Calu3 (cell line): ENCODE measurements at places on chromosomes 1 and 21. TPM values are rescaled to one million over a fixed set of nuclear protein-coding genes. Genes with fewer than 3 reads are reported as not detected.

Gene MARK1
- 1.8 and 3.0 TPM in 2 replicates for total RNA-seq

Gene TYW3
- 29.1 and 31.3 TPM in 2 replicates for total RNA-seq

Gene CD53
- not detected in 2 replicates for total RNA-seq

Gene KCNK2
- 0.47 and 1.1 TPM in 2 replicates for total RNA-seq

Gene CRP
- 0.80 and 3.6 TPM in 2 replicates for total RNA-seq

Gene SLC37A1
- 24.9 and 30.9 TPM in 2 replicates for total RNA-seq

DNA sequence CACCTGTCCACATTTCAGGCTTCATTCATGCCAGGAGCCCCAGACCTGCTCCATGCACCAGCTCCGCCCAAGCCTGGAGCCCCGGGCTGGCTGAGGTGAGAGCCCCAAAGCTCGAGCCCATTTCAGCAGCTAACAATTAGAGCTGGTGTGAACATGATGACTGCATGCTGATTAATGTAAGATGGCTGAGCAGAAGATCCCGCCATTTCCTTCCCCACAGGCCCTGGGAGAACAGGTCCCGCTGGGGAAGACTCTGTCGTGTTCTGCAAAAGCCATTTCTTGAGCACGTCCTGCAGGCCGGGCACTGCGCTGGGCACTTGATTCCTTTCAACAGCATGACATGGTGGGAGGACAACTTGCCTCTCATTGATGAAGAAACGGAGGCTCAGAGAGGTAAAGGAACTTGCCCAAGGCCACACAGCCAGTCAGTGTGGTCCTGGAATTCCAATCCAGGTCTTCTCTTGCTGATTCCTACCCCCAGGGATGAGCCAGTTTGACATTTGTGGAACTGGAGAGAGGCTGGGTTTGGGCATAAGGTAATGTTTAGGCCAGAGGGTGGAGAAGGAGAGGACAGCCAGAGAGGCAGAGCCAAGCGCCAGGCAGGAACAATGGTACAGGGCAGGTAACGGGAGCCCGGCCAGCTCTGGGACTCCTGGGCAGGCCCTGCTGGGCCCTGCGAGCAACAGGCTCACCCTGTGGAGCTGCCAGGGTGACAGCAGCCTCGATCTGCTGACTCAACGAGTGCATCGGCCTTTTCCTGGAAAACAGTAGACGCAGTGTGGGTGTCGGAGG, 28.1 kb upstream of the EPHA2 start:
- H3K36me3 ChIP-seq, result peaks cover 10% of the 10 kb centered on the region
- DNase-seq, result no peak
- H3K27ac ChIP-seq, result peak overlapping the region; percentile 33
- no peaks in the 10 kb centered on the region for H3K27me3 ChIP-seq

DNA sequence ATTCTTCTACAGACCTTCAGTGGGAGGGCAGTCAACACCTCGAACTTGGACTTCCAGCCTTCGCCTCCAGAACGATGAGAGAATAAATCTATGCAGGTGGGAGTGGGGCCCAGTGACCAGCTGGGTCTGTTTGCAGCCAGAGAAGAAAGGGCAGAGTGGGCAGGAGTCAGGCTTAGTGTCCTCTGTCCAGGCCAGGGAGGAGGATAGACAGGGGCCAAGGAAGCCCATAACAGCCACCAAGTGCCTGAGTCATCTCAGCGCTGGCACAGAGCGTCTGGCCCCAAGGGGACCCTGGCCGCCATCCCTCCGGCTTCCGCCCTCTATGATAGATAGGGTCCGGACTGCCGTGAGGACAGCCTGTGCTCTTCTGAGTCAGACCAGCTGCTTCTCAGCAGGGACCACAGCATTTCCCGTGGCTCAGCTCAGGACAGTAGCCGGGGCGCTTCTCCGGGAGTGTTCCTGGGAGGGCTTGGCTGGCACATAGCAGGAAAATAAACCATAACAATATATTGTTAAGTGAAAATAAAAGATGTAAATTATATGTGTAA, 133.1 kb upstream of the C1orf174 start:
- H3K4me1 ChIP-seq, result no peaks in the 10 kb centered on the region
- no peaks in the 10 kb centered on the region for H3K36me3 ChIP-seq
- no peaks in the 10 kb centered on the region for H3K27me3 ChIP-seq

DNA sequence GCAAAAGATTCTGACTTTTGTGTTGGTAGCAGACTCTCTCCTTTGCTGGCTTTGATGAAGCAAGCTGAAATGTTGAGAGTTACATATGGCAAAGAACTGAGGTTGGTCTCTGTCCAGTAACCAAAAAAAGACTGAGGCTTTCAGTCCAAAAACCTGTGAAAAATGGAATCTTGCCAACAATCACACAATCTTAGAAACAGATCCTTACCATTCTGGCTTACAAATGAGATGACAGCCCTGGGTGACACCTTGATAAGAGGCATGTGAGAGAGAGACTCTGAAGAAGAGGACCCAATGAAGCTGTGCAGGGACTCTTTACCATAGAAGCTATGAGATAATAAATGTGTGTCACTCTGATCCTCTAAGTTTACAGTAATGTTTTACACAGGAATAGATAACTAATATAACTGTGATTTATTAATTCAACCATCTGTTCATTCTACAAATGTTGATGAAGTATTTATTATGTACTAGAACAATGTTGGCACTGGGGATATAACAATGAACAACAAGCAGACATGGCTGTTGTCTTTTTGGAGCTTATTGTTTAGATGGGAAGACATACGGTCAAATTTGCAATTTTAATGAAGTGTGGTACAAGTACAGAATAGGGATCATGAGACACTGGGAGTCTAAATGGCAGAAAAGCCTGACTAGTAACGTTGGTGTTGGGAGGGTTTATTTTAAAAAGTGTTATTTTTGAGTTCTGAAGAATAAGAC, 251.0 kb downstream of the OLFM3 start:
- H3K4me1 ChIP-seq, result peaks cover 11% of the 10 kb centered on the region
- DNase-seq, result no peak
- H3K36me3 ChIP-seq, result peaks cover 4% of the 10 kb centered on the region
- H3K27ac ChIP-seq, result no peak overlapping the region

DNA sequence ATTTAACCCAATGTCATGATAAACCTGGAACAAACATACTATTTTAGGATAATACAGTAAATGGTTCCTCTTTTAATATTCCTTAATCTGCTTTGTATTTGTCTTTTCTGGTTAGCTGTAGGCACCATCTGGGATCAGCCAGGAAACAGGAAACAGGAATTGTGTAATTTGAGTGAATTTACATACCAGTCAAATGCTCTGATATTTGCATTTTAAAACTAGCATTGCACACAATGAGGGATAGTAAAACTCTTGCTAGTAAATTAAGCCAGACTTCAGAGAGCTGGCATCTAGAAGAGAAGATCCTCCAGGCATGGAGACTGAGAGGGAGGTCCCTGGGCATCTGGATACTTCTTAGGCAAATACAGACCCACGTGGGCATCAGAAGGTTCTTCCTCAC, 103.5 kb downstream of the HMCN1 start:
- H3K4me1 ChIP-seq, result no peaks in the 10 kb centered on the region
- H3K4me3 ChIP-seq, result no peak overlapping the region
- no peaks in the 10 kb centered on the region for H3K36me3 ChIP-seq
- no peak overlapping the region for H3K27ac ChIP-seq
- no peaks in the 10 kb centered on the region for H3K27me3 ChIP-seq

- no peaks in the 10 kb centered on the region for H3K36me3 ChIP-seq
- H3K4me3 ChIP-seq, result no peak overlapping the region
- H3K27me3 ChIP-seq, result no peaks in the 10 kb centered on the region
Observed at GRCh38 chr1:175579956-175580750, 163.2 kb downstream of the TNR start.

GRCh38 chr1:64923294-64923718, 43.0 kb downstream of the JAK1 start:
- peaks cover 68% of the 10 kb centered on the region for H3K4me1 ChIP-seq
- no peak for DNase-seq
- peaks cover 11% of the 10 kb centered on the region for H3K36me3 ChIP-seq
- no peak overlapping the region for H3K4me3 ChIP-seq
- no peak overlapping the region for H3K27ac ChIP-seq
- H3K27me3 ChIP-seq, result no peaks in the 10 kb centered on the region

- no peak overlapping the region for H3K4me3 ChIP-seq
- H3K27ac ChIP-seq, result peak overlapping the region; percentile 5
- peak; percentile 53 for DNase-seq
- peaks cover 17% of the 10 kb centered on the region for H3K4me1 ChIP-seq
Observed at GRCh38 chr1:48916130-48917069, 139.7 kb upstream of the BEND5 start.

- no peaks in the 10 kb centered on the region for H3K4me1 ChIP-seq
- no peak overlapping the region for H3K4me3 ChIP-seq
- peaks cover 90% of the 10 kb centered on the region for H3K27me3 ChIP-seq
- H3K36me3 ChIP-seq, result no peaks in the 10 kb centered on the region
- no peak for DNase-seq
- no peak overlapping the region for H3K27ac ChIP-seq
Observed at GRCh38 chr1:110091381-110091780, 20.9 kb upstream of the UBL4B start.

DNA sequence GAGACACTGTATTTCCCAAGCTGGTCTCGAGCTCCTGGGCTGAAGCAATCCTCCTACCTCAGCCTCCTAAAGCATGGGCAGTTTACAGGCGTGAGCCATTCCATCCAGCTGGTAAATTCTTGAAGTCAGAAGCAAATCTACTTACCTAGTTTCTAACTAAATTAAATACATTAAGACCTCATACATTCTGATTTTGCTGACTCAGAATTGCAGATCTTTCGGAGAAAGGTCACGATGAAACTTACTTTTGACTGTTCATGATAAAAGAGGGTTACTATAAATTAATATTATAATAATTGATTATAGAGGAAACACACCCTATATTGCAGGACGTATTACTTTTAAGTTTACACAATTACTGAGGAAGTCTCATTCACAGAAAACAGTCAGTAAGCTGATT, 132.3 kb downstream of the ZZZ3 start:
- peaks cover 4% of the 10 kb centered on the region for H3K36me3 ChIP-seq
- no peaks in the 10 kb centered on the region for H3K27me3 ChIP-seq
- no peaks in the 10 kb centered on the region for H3K4me1 ChIP-seq
- no peak overlapping the region for H3K4me3 ChIP-seq
- DNase-seq, result no peak
- H3K27ac ChIP-seq, result no peak overlapping the region

GRCh38 chr1:238581332-238581731, 690.6 kb upstream of the ZP4 start:
- H3K27me3 ChIP-seq, result no peaks in the 10 kb centered on the region
- DNase-seq, result no peak
- no peak overlapping the region for H3K4me3 ChIP-seq
- H3K27ac ChIP-seq, result no peak overlapping the region
- H3K36me3 ChIP-seq, result no peaks in the 10 kb centered on the region

DNA sequence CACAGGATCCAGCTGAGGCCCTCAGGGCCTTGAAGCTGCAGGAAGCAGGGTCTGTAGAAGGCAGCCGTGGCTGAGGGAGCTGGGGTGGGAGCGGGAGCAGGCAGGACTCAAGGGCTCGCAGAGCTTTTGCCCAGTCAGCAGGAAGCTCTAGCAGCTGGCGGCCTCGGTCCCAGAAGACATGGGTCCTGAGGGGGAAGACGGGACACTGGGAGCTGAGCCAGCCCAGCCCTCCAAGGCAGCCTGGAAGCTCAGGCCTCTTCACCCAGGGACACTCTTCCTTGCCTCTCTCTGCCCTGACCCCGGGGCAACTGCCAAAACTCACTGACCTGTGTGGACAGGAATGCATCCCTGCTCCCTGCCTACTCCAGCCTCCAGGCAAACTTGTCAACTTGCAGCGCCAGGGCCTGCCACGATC, 8.9 kb downstream of the ADGRB2 start:
- H3K36me3 ChIP-seq, result peaks cover 6% of the 10 kb centered on the region
- peaks cover 16% of the 10 kb centered on the region for H3K4me1 ChIP-seq
- DNase-seq, result no peak
- no peak overlapping the region for H3K27ac ChIP-seq

DNA sequence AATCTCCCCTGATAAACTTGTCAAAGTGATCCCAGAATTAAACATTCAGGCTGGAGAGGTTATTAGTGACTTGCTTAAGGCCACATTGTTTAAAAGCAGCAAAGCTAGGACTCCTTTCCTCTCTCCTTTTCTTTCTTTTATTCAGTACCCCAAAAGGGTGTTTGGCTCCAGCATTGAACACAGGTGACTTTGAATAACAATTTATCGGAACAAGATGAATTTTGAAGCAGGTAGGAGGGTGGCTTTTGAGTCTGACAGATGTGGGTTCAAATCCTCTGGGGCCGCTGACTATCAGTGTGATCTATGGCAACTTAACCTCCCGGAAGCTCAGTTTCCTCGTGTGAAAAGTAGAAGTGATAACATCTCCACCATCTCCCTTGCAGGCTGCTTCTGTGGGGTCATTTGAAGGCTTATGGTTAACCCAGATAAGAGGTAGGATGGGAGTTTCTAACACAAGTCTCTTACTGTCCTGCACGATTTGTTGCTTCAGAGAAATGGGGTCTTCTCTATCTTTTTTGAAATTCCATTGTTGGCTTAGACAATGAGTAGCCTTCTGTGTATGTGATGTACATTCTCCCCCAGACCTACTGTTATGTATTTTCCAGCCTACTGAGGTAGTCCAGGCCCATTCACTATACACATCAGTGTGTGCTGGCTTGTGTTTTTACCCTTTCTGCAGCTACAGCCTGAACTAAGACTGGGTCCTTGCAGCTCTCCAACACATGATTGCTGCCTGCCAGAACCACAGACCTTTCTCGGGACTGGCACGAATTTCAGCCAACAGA, 29.0 kb downstream of the JUN start:
- H3K27ac ChIP-seq, result peak overlapping the region; percentile 46
- no peaks in the 10 kb centered on the region for H3K27me3 ChIP-seq
- H3K36me3 ChIP-seq, result no peaks in the 10 kb centered on the region
- no peak for DNase-seq
- no peak overlapping the region for H3K4me3 ChIP-seq

DNA sequence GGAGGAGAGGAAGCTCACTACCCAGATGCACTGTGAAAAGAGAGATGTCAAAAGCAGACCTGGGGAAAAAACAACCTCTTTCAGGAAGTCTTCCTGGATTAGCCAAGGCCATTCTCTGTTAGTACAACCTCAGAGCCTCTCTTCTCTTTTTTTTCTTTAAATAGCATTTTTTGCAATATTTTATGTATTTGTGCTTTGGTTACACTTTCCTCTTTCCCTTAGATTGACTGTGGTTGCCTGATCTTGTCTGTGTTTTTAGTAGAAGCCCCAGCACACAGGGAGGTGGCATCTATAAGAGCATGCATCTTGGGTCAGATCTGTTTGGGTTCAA, 18.8 kb downstream of the SLC26A9 start:
- no peak overlapping the region for H3K4me3 ChIP-seq
- no peak for DNase-seq
- H3K27ac ChIP-seq, result no peak overlapping the region
- H3K27me3 ChIP-seq, result no peaks in the 10 kb centered on the region
- no peaks in the 10 kb centered on the region for H3K36me3 ChIP-seq

GRCh38 chr1:68210027-68210426, 22.3 kb downstream of the WLS start:
- H3K27me3 ChIP-seq, result no peaks in the 10 kb centered on the region
- no peak for DNase-seq
- no peak overlapping the region for H3K4me3 ChIP-seq
- H3K4me1 ChIP-seq, result peaks cover 11% of the 10 kb centered on the region
- no peak overlapping the region for H3K27ac ChIP-seq

- H3K27me3 ChIP-seq, result no peaks in the 10 kb centered on the region
- H3K4me1 ChIP-seq, result no peaks in the 10 kb centered on the region
- no peak for DNase-seq
- no peak overlapping the region for H3K27ac ChIP-seq
- peaks cover 5% of the 10 kb centered on the region for H3K36me3 ChIP-seq
Observed at GRCh38 chr1:3529099-3529729, 74.7 kb downstream of the ARHGEF16 start.

GRCh38 chr1:42737986-42738677, 1.9 kb downstream of the CLDN19 start:
- peaks cover 5% of the 10 kb centered on the region for H3K27me3 ChIP-seq
- no peak for DNase-seq
- H3K27ac ChIP-seq, result no peak overlapping the region
- no peaks in the 10 kb centered on the region for H3K36me3 ChIP-seq

- no peaks in the 10 kb centered on the region for H3K36me3 ChIP-seq
- DNase-seq, result no peak
- no peaks in the 10 kb centered on the region for H3K4me1 ChIP-seq
- H3K27ac ChIP-seq, result no peak overlapping the region
- no peak overlapping the region for H3K4me3 ChIP-seq
Observed at GRCh38 chr1:77263708-77264107, 18.1 kb upstream of the AK5 start.
